Inflammatory macrophage treated with lipopolysaccharide for 1 hour (primary cell): ENCODE measurements at places on chromosomes 13 and 19.

GRCh38 chr19:15223649-15224361 is 8.4 kb downstream of the EPHX3 start:
- DNase-seq: peak; percentile 48

- no peak for DNase-seq
Measured at GRCh38 chr13:110248449-110249143, 58.4 kb downstream of the COL4A1 start.

GRCh38 chr13:95499811-95500712 is 52.5 kb upstream of the CLDN10 start:
- no peak for DNase-seq

GRCh38 chr13:106036870-106037269 is 498.6 kb downstream of the EFNB2 start:
- no peak for DNase-seq

DNA sequence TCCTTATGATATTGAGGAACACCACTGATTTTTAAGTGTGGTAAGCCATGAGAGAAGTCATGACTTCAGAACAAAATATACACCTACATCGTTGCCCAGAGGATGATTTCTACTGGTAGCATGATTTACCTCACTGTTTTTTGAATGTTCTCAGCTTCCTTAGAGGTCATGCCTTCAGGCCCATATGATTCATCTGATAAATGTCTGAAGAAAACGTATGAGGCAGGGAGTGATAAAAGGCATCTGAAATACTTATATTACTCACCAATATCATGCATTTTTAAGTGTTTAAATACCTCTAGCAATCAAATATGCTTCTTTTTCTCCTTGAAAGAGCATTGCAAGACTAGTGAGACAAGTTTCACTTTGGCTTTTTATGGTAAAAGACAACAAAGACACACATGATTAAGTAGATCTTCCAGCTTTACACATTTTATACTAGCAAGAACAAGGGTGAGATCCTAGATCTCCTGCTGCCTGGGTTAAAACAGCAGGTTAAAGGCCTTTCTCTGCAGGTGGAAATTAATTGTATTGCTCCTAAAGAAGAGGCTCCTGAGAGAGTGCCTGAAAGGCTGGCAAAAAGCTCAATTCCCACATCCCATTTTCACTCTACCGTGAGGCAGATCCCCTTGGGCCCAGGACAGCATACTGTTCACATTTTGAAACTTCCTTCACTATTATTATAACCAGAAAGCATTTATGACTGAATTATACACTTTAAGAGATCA is 432.4 kb downstream of the SLITRK1 start:
- DNase-seq: no peak

DNA sequence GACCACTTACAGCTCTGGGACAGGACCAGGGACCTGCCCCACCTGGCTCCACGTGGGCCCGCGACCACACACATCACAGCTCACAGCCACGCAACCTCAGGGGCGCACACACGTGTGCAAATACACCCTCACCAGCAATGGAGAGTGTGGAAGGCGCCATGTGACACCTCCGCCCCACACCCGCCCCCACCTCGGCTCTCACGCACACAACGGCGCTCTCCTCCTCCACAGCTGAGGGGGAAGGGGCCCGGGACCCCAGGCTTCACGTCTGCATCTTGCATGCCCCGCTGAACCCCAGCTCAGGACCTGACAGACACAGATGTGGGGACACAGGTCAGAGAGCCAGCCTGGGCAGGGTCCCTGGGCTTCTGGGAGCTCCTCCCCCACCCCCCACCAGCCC is 6.4 kb upstream of the SHISA7 start:
- DNase-seq: no peak

DNA sequence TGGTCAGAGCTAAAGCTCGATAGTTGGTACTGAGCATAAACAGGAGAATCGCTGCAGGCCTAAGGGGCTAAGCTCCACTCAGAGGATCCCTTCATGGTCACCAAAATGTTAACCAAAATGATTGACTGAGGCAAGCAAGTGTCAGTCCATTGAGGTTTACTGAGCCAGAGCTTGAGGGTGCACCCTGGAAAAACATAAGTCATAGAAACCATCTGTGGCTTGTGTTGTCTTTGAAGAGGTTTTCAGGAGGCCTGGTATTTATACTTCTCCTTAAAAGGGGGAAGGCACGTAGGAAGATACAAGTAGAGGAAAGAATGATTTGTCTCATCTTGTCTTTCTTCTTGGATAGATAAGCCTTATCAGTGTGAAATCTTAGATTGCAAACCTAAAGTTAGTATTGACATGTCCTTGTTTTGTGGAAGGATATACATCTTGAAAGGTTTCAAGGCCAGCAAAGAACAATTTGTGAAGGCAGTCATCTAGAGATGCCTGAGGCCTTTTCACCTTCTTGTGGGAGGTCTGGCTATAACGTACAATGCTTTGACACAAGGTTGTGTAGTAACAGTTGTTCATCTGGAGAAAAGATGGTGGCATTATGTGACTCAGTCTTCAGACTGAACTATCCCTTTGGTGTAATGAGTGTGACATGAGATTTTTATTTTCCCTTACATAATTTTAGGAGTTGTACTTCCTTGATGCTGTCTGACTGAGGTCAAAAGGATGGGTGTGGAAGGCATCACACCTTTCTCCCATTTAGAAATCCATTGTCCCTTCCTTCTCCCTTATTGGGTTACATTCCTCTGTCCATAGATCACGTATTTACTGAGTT is 14.7 kb upstream of the CEACAM6 start:
- no peak for DNase-seq

DNA sequence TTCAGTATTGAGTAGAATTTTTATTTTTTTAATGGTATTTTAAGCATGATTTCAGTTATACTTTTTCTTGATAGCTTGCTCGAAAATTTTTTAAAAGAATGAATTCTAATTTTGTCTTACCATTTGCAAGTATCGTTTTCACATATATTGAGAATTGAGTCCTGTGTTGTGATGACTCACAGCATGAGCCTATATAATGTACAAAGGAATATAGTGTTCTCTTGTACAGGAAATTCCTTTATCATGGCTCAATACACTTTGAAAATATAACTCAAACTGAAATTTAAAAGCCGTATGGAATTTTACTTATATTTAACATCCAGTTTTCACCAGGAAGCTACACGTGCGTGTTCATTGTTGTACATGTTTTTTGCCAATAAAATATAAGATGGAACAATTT is 161.1 kb upstream of the TMTC4 start:
- DNase-seq: no peak

GRCh38 chr13:74298923-74299322 is 164.7 kb upstream of the KLF12 start:
- no peak for DNase-seq
